ENCODE measurements at places on chromosomes 1 and 21. TPM values are rescaled to one million over a fixed set of nuclear protein-coding genes. Genes with fewer than 3 reads are reported as not detected.

DNA sequence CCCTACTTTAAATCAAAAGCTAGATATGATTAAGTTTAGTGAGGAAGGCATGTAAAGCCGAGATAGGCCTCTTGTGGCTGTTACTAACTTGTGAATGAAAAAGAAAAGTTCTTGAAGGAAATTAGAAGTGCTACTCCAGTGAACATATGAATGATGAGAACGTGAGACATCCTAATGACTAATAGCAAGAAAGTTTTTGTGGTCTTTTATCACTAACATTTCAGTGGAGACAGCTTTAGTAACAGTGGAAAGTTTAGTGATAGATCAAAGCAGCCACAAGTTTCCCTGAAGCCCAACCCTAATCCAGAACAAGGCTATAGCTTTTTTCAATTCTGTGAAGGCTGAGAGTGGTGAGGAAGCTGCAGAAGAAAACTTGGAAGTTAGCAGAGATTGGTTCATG is 73.6 kb upstream of the LRRC8B start:
- DNase-seq, result peak; percentile 53

DNA sequence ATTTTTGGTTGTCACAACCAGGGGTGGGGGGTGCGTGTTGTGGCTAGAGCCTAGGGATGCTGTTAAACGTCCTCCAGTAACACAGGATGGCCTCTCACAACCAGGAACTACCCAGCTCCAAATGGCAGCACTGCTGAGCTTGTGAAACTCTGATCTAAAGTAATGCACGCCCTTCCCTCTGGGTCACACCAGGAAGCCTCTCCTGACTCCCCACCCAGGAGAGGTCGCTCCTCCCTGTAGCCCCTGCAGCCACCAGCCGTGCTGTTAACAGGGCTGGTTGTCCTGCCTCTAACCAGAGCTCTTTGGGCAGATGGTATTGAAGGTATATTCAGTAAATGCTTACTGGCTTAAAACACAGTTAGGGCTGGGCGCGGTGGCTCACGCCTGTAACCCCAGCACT is 73.2 kb downstream of the NKAIN1 start:
- no peak for DNase-seq

Gene F13B
- not detected for total RNA-seq

DNA sequence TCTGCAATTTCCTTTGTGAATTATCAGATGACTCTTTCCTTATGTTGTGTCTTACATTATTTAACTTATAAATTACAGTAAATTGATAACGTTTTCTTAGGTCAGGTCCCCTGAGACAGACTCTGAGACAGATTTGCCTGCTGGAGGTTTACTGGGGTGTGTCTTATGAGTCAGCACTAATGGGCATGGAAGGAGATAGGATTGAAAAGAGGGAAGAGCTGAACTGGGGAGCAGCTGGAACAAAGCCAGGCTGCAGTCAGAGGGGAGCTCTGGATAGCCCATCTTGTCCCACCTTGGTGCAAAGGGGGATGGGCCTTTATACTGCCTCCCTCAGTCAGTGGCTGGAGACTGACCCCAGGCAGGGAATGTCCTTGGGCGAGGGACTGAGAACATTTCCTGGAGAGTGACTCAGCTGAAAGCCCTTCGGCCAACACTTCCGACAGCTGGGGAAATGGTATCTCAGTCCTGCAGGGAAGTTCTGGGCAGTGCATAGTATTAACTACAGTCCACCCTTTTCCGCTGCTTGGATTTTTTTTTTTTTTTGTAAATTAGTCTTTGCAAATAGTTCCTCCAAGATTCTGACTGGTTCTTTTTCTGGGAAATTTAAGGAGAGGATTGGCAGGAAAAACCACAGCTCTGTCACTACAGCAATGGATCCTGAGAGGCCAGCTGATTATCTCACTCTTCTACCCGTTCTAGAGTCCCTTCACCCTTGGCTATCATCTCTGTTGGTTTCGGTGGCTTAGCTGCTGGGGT is 39.1 kb upstream of the CDC42BPA start:
- DNase-seq, result no peak

- DNase-seq, result peak; percentile 66
These were observed 27.7 kb upstream of the PTGFRN start for GRCh38 chr1:116881879-116882520.

DNA sequence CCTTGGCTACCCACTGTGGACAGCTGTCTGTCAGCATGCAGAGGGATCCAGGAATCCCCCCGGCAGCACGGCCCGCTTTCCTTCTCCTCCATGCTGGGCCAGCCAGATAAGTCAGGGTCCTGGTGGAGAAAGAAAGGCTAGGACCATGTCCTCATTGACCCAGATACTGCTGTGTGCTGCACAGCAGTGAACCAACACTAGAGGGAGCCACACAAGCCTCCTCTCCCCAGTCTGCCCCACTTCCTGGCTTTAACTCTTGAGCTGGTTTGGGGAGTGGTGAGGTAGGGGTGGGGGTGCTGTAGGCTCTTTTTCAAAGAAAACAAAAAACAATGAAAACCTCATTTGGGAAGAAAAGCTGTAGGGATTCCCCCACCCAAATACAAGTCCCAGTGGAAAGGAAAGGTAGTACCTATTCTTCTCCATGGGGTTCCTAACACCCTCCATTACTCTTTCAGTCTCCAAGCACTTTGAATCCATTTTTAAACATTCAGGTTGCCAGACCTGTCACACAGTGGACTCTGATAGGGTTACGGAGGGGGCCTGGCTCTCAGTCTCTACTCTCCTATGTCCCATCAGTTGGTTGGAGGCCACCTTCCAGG is 84.9 kb upstream of the CD1D start:
- DNase-seq, result peak; percentile 47

GRCh38 chr21:17780539-17780938 is 38.6 kb downstream of the C21orf91 start:
- peak; percentile 66 for DNase-seq

Gene B3GALT5
- not detected for total RNA-seq

Gene IVL
- total RNA-seq, result not detected

DNA sequence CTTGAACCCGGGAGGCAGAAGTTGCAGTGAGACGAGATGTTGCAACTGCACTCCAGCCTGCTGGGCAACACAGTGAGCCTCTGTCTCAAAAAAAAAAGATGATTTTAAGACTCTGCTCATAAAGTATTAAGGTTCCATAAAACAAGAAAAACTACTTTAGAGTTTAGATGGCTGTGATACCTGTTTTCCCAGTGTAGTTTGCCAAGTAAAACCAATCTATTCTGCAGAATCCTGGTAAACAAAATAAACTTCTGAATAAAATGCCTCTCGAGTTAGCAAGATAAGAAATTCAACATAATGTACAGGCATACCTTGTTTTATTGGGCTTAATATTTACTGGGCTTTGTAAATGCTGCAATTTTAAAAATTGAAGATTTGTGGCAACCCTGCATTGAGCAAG is 30.8 kb downstream of the LTN1 start:
- no peak for DNase-seq

Gene FAM72D
- total RNA-seq, result 16.7 TPM

Gene KRTAP20-1
- not detected for total RNA-seq

Gene SPRR1A
- total RNA-seq, result not detected

DNA sequence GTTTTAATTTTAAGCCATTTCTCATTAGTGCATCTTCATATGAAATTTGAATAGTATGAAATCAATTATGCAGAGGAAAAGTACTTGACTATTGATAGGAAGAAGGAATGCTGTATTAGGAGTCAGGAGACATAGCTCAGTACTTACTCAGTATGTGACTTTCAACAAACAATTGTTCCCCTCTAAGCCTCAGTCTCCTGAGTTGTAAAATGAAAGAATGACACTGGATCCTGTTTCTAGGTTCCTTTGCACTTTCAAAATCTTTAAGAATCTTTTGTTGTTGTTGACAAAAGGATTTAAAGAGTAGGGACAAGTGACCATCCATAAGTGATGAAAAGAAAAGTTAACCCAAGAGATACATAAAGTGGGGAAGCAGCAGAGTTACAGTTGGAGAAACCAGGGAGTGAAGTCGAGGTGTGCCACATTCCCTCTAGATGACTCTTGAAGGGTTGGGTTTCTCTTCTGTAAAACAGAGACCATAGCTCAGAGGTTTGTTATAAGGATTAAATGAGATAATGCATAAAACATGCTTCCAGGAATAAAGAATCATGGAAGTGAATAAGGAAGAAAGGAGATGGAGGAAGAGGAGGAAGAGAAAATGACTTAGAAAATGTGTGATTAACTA is 105.7 kb upstream of the KCNJ15 start:
- no peak for DNase-seq

DNA sequence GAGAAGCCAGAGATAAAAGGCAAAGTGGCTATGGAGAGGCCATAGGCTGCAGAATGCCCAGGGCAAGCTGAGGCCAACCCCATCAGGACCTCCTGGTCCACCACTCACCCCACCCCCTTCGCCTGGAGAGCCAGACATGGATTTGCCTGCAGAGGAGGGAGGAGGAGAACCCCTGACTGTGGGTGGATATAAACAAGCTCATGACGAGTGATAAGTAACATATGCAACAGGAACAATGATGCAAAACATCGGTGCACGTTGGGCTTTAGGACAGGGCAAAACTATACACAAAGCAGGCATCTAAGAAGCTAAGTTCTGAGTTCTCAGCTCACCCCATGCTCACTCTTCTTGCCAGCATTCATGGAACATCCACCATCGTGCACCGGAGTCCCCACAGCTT is 150.3 kb downstream of the ETS2 start:
- DNase-seq, result no peak

DNA sequence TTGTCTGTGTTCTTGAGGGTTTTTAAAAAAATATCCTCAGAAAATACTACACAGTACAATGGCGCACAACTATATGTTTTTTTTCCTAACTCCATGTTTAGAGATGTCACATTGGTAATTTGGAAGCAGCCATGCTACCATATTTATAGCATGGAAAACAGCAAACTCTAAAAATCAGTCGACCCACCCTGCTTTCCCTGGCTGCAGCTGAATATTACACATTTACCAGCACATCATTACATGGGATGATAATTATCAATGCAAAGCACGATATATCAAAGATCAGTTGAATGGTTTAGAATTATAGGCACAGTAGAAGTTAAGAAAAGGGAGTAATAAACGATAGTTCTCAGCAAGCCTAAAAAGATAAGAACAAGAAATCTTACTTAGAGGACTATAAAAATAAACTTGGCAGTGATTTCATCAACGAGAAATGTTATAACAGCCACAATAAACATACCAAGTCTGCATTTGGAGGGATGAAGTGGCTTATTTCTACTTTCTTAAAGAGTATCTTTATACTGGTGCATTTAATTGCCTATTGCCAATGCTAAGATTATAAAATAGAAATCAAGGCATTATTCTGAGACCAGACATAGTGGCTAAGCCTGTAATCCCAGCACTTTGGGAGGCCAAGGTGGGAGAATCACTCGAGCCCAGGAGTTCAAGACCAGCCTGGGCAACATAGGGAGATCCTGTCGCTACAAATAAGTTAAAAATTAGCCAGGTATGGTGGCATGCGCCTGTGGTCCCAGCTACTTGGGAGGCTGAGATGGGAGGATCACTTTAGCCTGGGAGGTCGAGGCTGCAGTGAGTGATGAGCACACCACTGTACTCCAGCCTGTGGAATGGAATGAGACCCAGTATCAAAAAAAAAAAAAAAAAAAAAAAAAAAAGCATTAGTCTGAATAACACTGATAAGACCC is 43.4 kb downstream of the WDR64 start:
- DNase-seq, result no peak

All from activated CD4-positive, alpha-beta memory T cell treated with anti-CD3 and anti-CD28 coated beads for 36 hours (primary cell).